ENCODE measurements at places on chromosomes 12 and 14. TPM values are rescaled to one million over a fixed set of nuclear protein-coding genes. Genes with fewer than 3 reads are reported as not detected.
A peak's percentile ranks its signal among the peaks of the same experiment; 100 is the strongest.

- H3K4me1 ChIP-seq, result no peaks in the 10 kb centered on the region
- no peak for DNase-seq
- H3K27ac ChIP-seq, result no peak overlapping the region
- H3K27me3 ChIP-seq, result no peaks in the 10 kb centered on the region
- no peaks in the 10 kb centered on the region for H3K36me3 ChIP-seq
Measured at GRCh38 chr12:68924546-68924945, 8.4 kb downstream of the CPM start.

- H3K4me1 ChIP-seq, result peaks cover 67% of the 10 kb centered on the region
- DNase-seq, result peak; percentile 47
- H3K27me3 ChIP-seq, result peaks cover 97% of the 10 kb centered on the region
- peak overlapping the region; percentile 59 for H3K4me3 ChIP-seq
- no peaks in the 10 kb centered on the region for H3K36me3 ChIP-seq
Measured at GRCh38 chr12:13749389-13749788, 232.0 kb downstream of the GRIN2B start.

The IL23A gene
- total RNA-seq, result 2.9 TPM

The ERP27 gene
- not detected for total RNA-seq

GRCh38 chr14:25046301-25046943 lies 3.5 kb downstream of the STXBP6 start:
- peaks cover 33% of the 10 kb centered on the region for H3K4me1 ChIP-seq
- no peak overlapping the region for H3K4me3 ChIP-seq
- no peaks in the 10 kb centered on the region for H3K36me3 ChIP-seq

The VWF gene
- 0.48 TPM for total RNA-seq

- peak overlapping the region; percentile 91 for H3K27ac ChIP-seq
- no peak for DNase-seq
- H3K36me3 ChIP-seq, result no peaks in the 10 kb centered on the region
Measured at GRCh38 chr12:4268329-4269181, 5.0 kb upstream of the CCND2 start.

GRCh38 chr14:86084097-86084496 lies 554.2 kb downstream of the FLRT2 start:
- no peak overlapping the region for H3K27ac ChIP-seq
- H3K36me3 ChIP-seq, result peaks cover 5% of the 10 kb centered on the region
- DNase-seq, result no peak
- no peaks in the 10 kb centered on the region for H3K27me3 ChIP-seq
- H3K4me3 ChIP-seq, result no peak overlapping the region

DNA sequence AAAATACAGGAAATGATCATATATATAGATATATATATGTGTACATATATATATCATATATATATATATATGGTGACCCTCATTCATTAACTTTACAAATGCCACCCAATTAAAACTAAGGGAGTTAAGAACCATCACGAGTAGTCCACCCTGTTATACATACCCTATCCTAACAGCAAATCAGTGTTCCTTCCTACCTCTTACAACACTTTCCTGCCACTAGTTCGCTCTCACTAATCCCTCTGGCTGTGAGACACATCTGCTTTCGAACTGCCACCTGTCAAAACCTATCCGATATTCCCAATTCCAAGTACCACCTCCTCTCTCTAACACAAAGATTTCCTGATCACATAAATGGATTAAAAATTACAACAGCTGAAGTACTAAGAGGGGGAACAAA lies 100.5 kb downstream of the EEA1 start:
- no peaks in the 10 kb centered on the region for H3K27me3 ChIP-seq
- H3K4me3 ChIP-seq, result no peak overlapping the region
- H3K36me3 ChIP-seq, result peaks cover 8% of the 10 kb centered on the region
- no peaks in the 10 kb centered on the region for H3K4me1 ChIP-seq
- DNase-seq, result no peak

GRCh38 chr12:112282920-112283319 lies 99.3 kb downstream of the HECTD4 start:
- no peak overlapping the region for H3K4me3 ChIP-seq
- H3K36me3 ChIP-seq, result no peaks in the 10 kb centered on the region
- no peak for DNase-seq
- H3K27me3 ChIP-seq, result no peaks in the 10 kb centered on the region

DNA sequence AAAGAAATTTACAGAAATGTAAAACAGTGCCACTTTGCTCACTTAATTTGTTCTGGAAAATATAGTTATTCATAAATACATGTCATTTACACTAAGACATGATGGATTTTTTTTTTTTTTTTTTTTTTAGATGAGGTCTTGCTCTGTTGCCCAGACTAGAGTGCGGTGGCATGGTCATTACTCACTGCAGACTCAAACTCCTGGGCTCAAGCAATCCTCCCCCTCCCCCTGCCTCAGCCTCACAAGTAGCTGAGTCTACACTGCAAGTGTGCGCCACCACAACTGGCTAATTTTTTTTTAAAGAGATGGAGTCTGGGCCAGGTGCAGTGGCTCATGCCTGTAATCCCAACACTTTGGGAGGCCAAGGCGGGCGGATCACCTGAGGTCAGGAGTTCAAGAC lies 101.2 kb downstream of the PPP2R5C start:
- H3K36me3 ChIP-seq, result no peaks in the 10 kb centered on the region
- no peak overlapping the region for H3K27ac ChIP-seq
- no peak for DNase-seq

The KRT75 gene
- not detected for total RNA-seq

The LRTM2 gene
- 0.66 TPM for total RNA-seq

DNA sequence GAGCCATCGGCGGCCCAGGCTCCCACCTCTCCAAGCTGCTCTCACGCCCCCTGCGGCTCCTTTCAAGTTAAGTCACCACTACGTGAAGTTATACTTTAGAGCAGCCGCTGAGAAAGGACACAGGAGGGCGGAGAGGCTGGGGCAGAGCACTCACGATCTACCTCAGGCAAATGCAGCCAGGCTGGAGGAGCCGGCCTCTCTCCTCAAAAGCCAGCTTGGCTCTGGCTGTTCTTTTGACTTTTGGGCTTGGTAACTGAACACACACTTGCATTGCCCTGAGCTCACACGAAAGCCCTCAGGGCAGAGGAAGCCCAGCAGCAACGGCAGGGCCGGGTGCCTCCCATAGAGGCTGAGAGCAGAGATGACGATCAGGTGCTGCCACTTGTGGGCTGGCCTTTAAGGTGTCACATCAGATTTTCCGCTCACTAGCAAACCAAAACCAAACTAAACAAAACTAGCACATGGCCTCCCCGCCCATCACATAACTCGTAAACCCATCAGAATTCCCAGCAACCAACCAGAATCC lies 75.2 kb downstream of the PITPNM2 start:
- peak overlapping the region; percentile 22 for H3K27ac ChIP-seq
- H3K4me3 ChIP-seq, result no peak overlapping the region
- H3K27me3 ChIP-seq, result no peaks in the 10 kb centered on the region
- H3K4me1 ChIP-seq, result peaks cover 13% of the 10 kb centered on the region
- peak; percentile 71 for DNase-seq

- no peak for DNase-seq
- H3K27me3 ChIP-seq, result peaks cover 20% of the 10 kb centered on the region
- H3K36me3 ChIP-seq, result peaks cover 24% of the 10 kb centered on the region
- H3K27ac ChIP-seq, result no peak overlapping the region
- no peak overlapping the region for H3K4me3 ChIP-seq
Measured at GRCh38 chr12:32039347-32039746, 67.3 kb upstream of the BICD1 start.

- H3K27ac ChIP-seq, result no peak overlapping the region
- H3K4me1 ChIP-seq, result no peaks in the 10 kb centered on the region
- H3K4me3 ChIP-seq, result no peak overlapping the region
- peaks cover 6% of the 10 kb centered on the region for H3K36me3 ChIP-seq
Measured at GRCh38 chr14:42437809-42438208, 831.1 kb downstream of the LRFN5 start.

DNA sequence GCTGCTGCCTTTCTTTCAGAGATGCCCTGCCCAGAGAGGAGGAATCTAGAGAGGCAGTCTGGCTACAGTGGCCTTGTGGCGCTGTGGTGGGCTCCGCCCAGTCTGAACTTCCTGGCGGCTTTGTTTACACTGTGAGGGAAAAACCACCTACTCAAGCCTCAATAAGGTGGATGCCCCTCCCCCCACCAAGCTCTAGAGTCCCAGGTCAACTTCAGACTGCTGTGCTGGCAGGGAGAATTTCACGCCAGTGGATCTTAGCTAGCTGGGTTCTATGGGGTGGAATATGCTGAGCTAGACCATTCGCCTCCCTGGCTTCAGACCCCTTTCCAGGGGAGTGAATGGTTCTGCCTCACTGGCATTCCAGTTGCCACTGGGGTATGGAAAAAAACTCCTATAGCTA lies 25.6 kb downstream of the SPATA7 start:
- peak; percentile 22 for DNase-seq
- H3K27ac ChIP-seq, result no peak overlapping the region
- H3K4me3 ChIP-seq, result no peak overlapping the region
- H3K4me1 ChIP-seq, result peaks cover 2% of the 10 kb centered on the region
- no peaks in the 10 kb centered on the region for H3K27me3 ChIP-seq

DNA sequence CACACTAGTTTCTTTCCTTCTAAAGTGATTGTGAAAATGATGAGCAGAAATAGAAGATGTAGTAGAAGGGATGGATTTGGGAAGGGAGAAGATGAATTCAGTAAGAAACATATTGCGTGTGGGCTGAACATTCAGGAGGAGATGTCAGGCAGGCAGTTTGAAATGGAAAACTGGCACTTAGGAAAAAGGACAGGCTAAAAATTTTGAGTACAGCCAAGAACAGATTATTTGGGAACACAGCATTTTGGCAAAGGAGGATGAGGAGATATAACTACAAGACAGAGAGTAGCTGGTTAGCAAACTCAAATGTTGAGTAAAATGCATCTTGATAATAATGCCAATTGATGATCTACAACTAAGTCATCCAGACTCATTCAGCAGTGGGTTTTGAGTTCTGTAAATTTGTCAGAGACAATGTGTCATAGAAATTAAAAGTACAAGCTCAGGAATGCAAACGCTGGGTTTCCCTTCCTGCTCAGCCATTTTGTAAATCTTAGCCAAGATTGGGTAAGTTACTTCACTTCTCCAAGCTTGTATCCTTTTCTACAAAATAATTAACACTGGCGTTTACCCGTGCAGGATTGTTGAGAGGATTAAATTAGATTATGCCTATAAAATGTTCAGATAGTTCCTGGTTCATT lies 255.0 kb downstream of the NAV3 start:
- DNase-seq, result no peak
- no peaks in the 10 kb centered on the region for H3K4me1 ChIP-seq
- H3K4me3 ChIP-seq, result no peak overlapping the region
- no peak overlapping the region for H3K27ac ChIP-seq

- H3K4me1 ChIP-seq, result peaks cover 25% of the 10 kb centered on the region
- no peak overlapping the region for H3K27ac ChIP-seq
- no peaks in the 10 kb centered on the region for H3K27me3 ChIP-seq
- DNase-seq, result no peak
Measured at GRCh38 chr14:54106661-54107377, 150.2 kb upstream of the BMP4 start.

The INHBE gene
- 5.0 TPM for total RNA-seq

DNA sequence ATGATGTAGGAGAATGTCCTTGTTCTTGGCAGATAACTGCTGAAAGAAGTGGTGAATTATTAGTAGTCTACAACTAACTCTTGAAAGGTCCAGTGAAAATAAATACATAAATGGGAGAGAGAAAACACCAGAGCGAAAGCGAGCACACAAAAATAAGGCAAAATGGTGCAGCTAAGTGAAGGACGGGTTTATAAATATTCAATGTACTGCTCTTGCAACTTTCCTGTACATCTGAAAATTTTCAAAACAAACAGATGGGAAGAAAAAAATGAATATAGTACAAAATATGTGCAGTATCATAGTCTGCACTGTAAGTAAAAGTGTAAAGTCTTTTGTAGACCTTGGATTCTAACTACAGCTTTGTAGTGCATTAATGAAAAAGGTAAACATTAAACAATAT lies 1.3 kb downstream of the MOK start:
- peaks cover 4% of the 10 kb centered on the region for H3K27me3 ChIP-seq
- H3K36me3 ChIP-seq, result peaks cover 2% of the 10 kb centered on the region
- H3K27ac ChIP-seq, result no peak overlapping the region

The ACSS3 gene
- total RNA-seq, result 20.2 TPM

GRCh38 chr12:121132601-121133481 lies at the start of gene P2RX7:
Gene P2RX7 (plus strand): TSS chr12:121132876. CDS start chr12:121132971, 95 bp downstream.
- H3K36me3 ChIP-seq, result no peaks in the 10 kb centered on the region
- peak; percentile 45 for DNase-seq
- peaks cover 19% of the 10 kb centered on the region for H3K4me1 ChIP-seq
- H3K27me3 ChIP-seq, result peaks cover 13% of the 10 kb centered on the region

DNA sequence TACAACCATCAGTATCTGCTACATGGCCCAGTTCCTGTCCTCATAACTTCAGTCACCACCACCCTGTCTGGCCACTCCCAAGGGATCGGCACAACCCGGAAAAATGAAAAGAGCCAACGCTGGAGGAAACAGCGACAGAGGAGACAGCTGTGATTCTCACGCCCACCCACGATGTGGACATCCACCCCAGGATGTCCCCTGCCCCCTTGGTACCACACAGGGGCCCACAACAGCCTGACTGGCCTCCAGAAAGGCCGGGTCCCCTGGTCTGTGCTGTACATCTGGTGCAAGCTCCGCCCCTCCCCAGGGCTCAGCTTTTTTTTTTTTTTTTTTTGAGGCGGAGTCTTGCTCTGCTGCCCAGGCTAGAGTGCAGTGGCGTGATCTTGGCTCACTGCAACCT lies 12.5 kb downstream of the RPS6KL1 start:
- no peaks in the 10 kb centered on the region for H3K36me3 ChIP-seq
- H3K4me3 ChIP-seq, result no peak overlapping the region
- H3K27me3 ChIP-seq, result no peaks in the 10 kb centered on the region
- H3K27ac ChIP-seq, result no peak overlapping the region

DNA sequence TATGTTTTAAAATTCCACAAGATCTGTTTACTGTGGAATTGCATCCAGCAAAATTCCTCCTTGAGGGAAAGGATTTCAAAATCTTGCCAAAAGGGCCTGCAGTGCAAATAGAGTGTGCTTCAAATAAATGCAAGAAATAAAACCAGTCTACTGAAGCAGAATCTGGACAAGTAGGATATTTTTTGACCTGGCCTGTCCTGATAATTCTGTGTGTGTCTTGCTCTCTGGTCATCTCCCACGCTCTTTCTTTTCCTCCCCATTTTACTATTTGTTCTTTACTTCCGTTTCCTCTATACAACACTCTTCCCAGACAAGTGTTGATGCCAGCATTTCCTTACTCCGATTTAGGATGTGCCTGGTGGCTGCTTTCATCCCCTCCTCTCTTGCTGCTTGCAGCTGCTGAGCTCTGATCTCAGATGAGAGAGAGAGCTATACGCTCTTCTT lies 115.9 kb downstream of the GPR135 start:
- no peak overlapping the region for H3K27ac ChIP-seq
- H3K27me3 ChIP-seq, result no peaks in the 10 kb centered on the region
- H3K36me3 ChIP-seq, result peaks cover 19% of the 10 kb centered on the region
- no peak overlapping the region for H3K4me3 ChIP-seq
- H3K4me1 ChIP-seq, result peaks cover 17% of the 10 kb centered on the region

- H3K27ac ChIP-seq, result no peak overlapping the region
- H3K27me3 ChIP-seq, result no peaks in the 10 kb centered on the region
- peaks cover 8% of the 10 kb centered on the region for H3K36me3 ChIP-seq
- no peak for DNase-seq
Measured at GRCh38 chr14:99679111-99679510, 5.0 kb upstream of the CYP46A1 start.

DNA sequence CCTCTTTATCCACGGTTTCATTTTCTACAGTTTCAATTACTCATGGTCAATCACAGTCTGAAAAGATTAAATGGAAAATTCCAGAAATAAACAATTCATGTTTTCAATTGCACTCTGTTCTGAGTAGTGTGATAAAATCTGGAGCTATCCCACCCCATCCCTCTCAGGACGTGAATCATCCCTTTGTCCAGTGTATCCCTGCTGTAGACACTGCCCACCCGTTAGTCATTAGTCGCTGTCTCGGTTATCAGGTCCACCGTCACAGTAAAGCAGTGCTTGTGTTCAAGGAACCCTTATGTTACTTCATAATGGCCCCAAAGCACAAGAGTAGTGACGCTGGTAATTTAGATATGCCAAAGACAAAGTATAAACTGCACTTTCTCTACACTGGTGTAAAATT lies 141.0 kb upstream of the LMNTD1 start:
- H3K4me1 ChIP-seq, result peaks cover 37% of the 10 kb centered on the region
- no peak for DNase-seq
- H3K27ac ChIP-seq, result no peak overlapping the region
- no peak overlapping the region for H3K4me3 ChIP-seq
- no peaks in the 10 kb centered on the region for H3K27me3 ChIP-seq
